Spinal cord (tissue), 10 donors: ENCODE measurements at places on chromosomes 2 and 18. TPM values are rescaled to one million over a fixed set of nuclear protein-coding genes. Genes with fewer than 3 reads are reported as not detected.

- DNase-seq, result no peak
These were observed 12.3 kb downstream of the FBLN7 start for GRCh38 chr2:112150447-112150846.

DNA sequence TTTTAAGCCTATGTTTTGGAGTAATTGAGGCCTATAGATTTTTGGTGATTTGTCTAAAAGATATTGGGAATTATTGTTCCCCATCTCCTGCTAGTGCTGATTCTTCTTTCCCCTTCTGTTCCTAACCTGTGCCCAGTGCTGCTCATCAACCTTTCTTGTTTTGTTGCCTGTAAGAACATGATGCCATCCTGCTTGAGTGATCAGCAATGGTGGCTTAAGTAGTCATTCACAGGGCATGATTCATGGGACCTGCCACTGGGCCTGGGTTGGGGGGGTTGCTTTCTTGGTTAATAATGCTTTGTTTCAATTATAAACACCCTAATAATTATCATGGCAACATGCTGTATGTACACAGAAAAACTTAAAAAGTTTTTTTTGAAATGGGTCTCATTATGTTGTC, 562.9 kb upstream of the SETBP1 start:
- DNase-seq, result no peak

DNA sequence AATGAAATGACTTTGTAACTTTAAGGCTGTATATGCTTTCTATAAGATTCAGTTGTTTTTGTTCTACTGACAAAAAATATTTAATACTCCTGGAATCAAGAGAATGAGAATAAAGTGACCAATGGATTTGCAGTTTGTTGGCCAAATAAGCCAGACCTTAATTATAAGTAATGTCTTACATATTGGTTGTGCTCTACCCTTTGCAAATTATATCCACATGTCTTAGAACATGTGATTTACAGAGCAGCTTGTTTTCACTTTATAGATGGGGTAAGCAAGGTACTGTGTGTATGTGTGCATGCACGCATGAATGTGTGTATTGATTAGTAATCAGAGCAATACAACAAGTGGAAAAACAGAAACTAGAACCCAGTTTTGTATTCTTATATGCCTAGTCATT, 59.1 kb downstream of the RMDN2 start:
- no peak for DNase-seq

- DNase-seq, result no peak
These were observed 3.5 kb downstream of the FARP2 start for GRCh38 chr2:241359481-241360045.

The FIGLA gene
- total RNA-seq, result not detected

DNA sequence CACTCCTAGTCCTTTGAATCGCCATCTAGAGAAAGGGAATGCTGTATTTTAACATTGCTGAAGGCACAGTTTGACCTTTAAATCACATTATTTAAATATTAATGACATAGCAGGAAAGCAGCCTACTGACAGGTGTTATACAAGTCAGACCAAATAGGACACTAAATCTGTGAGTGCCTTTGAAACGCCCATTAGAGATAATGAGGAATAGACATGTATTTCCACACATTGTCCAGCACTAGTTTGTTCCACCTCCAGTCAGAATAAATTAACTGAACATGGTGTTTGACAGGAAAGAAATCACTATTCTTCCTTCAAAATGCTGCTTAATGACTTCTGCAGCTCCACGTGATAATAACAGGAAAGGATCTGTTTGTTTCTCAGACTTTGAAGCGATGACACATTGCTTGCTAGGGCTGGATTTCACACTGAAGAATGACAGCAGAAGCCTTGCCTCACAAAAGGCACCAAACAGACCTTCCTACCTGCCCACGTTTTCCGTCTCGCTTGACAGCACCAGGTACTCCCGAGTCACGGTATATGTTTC, 90.5 kb upstream of the DDX18 start:
- DNase-seq, result no peak

DNA sequence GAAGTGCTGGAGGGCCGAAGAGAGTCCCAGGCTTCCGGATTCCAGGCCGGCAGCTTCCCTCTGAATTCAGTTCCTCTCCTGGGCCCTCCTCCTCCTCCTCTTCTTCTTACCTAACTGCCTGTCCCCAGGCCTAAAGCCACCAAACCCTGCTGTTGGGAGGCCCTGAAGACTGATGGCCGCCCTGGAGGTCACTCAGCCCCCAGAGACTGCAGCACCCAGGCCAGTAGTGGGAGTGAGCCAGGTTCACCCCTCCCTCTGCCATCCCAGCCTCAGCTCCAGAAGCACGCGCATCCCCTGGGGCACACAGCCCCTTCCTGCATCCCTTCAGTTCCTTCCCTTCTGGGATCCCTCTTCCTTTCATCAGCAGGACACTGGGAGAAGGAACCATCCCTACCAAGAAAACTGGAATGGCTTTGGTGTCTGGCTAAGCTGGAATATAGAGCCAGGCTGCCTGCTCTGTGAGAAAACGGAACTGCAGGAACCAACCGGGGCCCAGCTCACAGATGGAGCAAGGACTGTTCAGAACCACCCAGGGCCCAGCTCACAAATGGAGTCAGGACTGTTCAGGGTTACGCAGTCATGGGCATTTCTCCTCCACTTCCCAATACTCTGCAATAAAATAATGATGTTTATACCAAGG, 127.4 kb downstream of the NDUFA10 start:
- DNase-seq, result no peak
